ENCODE measurements at places on chromosomes 1 and 21.

DNA sequence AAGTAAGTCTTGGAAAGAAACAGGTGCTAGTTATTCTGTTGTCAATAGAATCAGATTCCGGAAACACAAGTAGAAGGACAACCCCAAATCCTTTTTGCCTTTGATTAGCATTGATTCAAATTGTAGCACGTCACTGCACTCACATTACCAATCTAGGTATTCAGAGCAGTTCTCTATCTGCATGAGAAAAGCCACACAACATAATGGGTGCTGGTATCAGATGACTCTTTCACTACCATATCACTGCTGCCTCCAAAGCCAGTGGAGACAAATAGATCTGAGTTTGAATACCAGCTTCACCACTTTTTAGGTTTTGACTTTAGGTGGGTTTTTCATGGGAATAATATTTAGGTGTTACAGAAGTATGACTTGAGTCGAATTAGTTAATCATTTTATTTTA is 38.9 kb downstream of the RTCA start:
- no peak for DNase-seq

DNA sequence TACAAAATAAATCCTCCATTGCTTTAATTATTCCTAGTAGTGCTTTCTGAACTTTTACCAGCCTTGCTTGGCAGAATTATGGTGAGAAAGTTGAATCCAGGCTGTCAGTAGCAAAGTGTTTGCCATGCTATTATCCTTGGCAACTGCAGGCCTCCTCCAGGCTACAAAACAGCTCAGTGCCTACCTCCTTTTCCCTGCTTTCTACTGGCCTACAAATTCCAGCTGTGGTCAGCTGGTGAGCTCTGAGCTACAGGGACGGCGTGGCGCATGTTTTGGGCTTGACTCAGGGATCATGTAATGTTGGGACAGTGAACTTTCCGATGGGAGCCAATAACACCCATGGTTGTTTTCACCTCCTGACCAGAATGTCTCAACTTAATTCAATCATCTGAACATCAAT is 456.1 kb upstream of the ADAMTS5 start:
- DNase-seq: no peak

GRCh38 chr1:226444901-226445300 is 37.0 kb upstream of the PARP1 start:
- DNase-seq: peak; percentile 27

GRCh38 chr1:54360165-54361005 is 45.8 kb downstream of the SSBP3 start:
- DNase-seq: no peak

GRCh38 chr1:116405241-116406135 is 32.4 kb downstream of the ATP1A1 start:
- DNase-seq: no peak

DNA sequence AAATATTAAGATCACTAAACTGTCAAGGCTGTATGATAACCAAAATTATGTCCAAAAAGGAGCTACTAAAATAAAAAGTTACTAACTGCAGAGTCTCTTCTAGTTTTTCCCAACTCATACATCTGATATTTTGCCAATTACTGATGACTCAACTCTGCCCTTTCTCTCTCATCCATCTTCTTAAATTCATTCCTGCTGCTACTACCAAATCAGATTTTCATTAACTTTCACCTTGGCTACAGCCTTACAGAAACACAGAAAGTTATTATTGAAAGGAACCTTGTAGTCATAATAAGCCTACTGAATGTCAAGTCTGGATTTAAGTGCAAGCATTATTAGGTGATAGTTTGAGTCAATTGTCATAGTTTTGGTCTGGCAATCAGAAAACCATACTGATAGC is 273.1 kb downstream of the DPYD start:
- DNase-seq: no peak

GRCh38 chr1:206766251-206766856 is 4.2 kb upstream of the IL19 start:
- peak; percentile 37 for DNase-seq

GRCh38 chr1:204377800-204378668 is 18.3 kb upstream of the PLEKHA6 start:
- no peak for DNase-seq

GRCh38 chr1:85394130-85394529 is 70.8 kb downstream of the DDAH1 start:
- DNase-seq: no peak

GRCh38 chr1:17605582-17606344 is 66.3 kb downstream of the ARHGEF10L start:
- no peak for DNase-seq

DNA sequence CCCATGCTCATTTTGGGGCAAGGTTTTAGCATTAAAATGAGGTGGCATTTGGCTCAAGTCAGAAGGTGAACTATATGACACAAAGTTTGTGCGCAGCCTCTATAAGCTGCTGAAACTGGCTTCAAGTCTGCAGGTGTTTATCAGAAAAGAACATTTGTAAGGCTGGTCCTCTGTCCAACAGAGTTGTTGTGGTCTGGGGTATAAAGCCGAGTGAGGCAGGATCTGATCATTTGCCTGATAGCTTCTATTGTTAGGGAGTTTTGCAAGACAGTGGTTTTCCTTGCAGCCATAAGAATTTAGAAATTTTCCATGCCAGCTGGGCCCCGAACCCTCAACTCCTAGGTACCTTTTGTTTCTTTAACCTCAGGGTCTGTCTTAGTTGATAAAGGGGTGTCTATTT is 130.8 kb downstream of the PGBD5 start:
- no peak for DNase-seq

DNA sequence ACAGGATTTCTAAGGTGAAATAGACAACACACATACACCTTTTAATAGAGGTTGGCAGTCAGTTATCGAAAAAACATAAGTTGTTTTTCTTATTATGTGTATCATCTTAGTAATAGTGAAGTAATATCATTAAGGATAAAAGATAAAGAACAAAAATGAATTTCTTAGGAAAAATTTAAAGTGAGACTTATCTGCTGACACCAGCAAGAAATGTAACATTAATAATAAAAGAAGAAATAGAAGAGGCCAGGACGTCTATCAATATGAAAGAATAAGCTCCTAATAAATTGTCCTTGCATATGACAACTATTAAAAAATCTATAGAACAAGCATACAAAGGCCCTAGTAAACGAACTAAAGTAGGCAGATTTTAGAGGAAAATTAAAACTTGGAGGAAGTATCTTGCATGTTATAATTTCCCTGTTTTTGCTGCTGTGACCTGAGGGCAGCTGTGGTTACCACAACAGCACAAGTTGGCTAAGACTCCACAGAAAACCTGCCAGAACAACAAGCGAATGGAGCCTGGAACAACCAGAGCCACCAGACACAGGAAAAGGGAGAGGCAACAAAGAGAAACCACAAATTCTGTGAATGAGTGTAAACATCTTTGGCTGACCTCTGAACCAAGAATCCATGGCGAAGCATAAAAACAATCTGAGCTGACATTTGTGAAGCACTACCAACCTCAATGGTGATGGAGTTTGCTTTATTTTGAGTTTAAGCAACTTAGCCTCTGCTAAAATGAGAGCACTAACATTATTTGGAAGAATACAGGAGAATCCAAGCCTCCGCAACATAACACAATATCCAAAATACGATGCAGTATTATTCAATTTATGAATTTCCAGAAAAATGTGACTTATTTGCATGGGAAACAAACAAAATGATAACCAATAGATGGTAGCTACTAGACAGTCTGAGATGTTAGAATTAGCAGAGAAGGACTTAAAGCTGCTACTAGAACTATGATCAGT is 207.5 kb downstream of the KCNT2 start:
- no peak for DNase-seq

DNA sequence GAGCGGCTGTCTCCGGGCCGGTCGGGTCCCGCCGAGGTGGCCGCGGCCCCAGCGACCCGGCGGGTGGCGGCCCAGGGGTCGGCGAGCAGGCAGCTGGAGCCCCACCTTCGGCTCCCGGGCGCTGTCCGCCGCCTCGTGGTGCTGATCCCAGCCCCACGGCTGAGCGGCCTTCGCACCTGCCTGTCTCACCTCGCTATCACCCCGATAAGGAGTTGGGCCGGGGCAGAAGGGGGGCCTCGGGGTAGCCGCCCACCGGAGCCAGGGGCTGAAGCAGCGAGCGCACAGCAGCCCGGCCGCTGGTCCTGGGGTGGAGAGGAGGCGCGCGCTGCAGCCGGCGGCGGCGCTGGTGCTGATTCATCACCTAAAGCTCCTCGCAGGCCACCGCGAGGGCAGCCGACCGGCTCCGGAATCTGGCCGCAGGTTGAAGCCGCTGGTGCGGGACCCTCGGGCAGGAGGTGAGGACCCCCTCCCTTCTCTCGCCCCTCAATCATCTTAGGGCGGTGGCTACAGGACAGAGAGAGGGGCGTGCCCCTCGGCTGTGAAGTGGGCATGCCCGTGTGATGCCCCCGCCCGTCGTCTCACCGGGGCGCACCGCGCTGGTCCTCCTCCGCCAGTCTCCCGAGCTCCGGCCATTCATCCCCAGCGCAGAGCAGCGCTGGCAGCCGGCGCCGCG is 575 bp downstream of the TRIM67 start:
- peak; percentile 1 for DNase-seq

DNA sequence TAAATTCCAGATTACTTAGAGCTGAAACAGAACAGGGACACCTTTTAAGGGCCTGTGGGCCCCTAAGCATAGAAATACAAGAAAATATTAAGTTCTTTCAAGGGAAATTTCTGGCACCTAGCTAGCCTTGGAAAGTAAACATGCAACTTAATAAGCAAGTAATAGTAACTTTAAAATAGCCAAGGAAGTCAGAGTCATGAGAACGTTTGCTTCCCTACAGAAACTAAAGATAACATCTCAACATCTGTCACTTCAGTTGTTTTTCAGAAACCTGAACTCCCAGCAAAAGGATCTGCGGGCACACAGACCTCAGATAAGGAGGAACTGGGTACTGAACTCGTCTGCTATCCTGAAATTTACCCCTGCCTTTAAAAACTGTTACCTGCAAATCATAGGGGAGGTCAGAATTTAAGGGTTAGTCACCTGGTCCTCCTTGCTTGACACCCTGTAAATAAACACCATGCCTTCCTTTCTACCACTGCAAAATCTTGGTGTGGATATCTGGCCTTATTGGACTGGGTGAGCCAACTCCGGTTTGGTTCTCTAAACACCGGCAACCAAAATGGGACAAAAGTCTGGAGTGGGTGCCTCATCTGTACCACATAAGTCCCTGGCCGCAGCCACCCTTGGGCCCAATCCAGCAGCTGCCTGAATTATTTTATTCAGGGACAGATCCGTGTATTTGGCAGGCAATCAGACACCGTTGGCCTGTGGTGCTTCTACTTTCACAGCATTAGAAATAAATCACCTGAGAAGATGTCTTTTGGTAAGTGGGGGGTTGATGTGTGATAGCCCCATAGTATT is 27.9 kb downstream of the NRDC start:
- DNase-seq: no peak

DNA sequence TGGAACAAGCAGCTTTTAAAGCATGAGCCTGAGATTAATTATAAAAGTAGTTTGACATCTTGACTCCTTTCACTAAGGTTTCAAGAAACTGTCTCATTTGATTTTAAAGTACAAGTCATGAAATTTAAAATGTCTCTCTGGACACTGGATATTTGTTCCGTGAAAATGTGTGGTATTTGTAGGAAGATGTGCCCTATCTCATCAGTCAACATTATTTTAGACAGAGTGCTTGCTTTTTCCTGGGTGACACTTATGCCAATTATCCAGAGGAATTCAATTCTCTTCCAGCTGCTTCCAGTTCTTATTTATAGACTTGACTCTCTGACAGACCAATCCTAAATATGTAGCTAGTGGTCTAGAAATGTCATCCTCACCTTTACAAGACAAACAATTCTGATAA is 300.4 kb downstream of the PLA2G4A start:
- no peak for DNase-seq

DNA sequence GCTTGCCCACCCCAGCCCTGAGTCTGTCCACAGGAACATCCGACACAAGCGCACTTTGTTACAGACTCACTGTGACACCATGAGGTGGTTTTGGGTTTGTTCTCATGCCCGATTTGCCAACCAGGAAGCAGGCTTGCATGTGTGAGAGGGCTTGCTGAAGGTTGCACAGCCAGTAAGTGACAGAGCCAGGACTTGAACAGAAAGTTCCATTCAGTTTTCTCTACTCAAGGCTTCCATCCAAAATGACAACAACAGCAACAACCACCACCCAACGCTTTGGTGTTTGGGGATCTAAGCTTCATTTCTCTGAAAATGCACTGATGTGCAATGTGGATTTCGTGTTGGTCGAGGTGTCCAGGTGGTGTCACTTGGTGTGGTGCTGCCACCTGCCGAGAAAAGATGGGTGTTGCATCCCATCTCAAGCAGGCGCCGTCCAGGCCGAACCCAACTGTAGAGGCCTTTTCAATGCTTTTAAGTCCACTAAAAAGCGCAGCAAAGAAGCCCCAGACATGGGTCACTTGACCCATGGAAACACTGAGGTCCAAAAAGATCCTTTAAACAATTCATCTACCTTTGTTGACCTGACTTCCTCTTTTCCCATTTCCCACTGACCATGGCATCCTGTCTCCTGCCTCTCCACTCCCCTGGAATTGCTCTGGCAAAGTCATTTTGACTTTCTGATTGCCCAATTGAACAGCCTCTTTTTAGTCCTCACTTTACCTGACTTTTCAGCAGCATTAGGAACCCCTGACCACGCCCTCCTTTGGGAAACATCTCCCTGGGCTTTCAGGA is 12.2 kb downstream of the CITED4 start:
- DNase-seq: peak; percentile 34

DNA sequence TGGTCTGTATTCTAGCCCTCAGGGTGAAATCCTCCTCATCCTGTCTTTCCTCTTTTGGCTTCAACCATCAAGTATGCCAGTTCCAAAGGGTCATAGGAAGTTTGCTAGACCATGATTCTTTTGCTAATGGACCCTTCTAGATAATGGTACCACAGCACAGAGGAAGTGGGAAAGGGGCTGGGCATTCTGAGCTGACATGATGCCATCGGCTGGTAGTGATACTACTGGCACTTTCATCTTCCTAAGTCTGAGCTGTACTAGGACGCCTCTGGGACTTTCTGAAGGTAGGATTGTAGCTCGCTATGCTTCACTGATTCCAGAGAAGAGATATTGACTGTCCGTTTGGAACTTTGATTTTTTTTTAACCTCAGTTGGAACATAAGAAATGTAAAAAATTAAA is 11.4 kb downstream of the FASLG start:
- DNase-seq: no peak

DNA sequence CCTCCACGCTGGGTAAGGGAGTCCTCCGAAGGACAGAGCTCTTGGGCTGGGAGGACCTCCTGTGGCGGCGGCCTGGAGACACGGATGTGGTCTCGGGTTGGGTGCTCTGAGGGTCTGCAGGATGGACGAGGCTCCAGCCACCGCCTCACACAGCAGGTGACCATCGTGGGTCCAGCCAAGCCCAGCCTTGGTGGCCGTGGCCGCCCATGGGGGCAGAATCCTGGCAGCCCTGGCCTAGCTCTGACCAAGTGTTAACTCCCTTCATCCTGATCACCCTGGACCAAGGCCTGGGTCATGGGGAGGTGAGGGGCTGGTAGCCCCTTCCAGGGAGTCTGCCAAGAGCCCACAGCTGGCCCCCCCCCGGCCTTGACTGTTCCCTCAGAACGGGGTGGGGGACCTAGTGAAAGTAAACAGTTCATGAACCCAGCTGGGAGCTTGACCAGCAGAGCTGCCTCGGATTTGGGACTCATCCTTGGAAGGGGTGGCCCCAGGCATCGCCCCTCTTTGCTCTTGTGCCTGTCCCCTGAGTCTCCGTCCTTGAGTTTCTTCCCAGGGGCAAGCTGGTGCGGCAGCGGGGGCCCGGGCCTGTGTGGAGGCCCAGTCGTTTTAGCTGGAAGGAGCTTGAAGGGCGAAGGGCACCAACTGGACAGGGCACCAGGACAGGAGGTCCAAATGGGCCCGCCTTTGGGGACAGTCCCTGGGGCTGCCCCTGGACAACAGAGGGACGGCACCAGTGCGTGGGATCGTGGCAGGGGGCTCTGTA is 17.8 kb downstream of the ARHGEF16 start:
- DNase-seq: no peak

Measured in activated CD8-positive, alpha-beta memory T cell treated with anti-CD3 and anti-CD28 coated beads for 1 hour (primary cell).